ENCODE measurements at places on chromosomes 7 and 10. TPM values are rescaled to one million over a fixed set of nuclear protein-coding genes. Genes with fewer than 3 reads are reported as not detected.
A peak's percentile ranks its signal among the peaks of the same experiment; 100 is the strongest.

SORBS1 gene
- 297 TPM for total RNA-seq

LRGUK gene
- total RNA-seq, result 2.5 TPM

OR2A12 gene
- not detected for total RNA-seq

NRG3 gene
- total RNA-seq, result 1.5 TPM

PAX4 gene
- total RNA-seq, result not detected

GPR85 gene
- 15.3 TPM for total RNA-seq

LMOD2 gene
- total RNA-seq, result 5.4 TPM

DNA sequence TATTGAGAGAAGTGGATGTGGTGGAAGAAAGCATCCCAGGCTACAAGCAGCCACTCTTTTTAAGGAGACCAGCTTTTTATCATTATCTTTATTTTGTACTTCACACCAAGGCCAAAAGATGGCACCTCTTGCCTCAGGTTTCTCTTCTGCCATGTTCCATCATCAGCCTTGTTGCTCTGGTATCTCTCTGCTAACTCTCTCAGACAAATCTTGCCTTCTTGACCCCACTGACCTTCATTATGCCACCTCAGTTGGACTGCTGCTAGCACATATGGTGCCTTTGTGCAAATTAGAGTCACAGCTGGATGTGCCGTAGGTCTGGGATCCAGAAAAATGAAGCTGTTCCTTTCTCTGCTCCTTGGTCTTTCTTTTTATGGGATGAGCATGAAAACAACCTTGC lies 47.1 kb upstream of the DYNC1I1 start:
- DNase-seq, result no peak

GRCh38 chr7:76108540-76109233 lies 60.8 kb downstream of the MDH2 start:
- DNase-seq, result peak; percentile 37

GRCh38 chr7:114087653-114088469 lies 169.1 kb upstream of the PPP1R3A start:
- no peak for DNase-seq

GRCh38 chr7:139711991-139712743 lies 65.6 kb downstream of the HIPK2 start:
- no peak for DNase-seq

DNA sequence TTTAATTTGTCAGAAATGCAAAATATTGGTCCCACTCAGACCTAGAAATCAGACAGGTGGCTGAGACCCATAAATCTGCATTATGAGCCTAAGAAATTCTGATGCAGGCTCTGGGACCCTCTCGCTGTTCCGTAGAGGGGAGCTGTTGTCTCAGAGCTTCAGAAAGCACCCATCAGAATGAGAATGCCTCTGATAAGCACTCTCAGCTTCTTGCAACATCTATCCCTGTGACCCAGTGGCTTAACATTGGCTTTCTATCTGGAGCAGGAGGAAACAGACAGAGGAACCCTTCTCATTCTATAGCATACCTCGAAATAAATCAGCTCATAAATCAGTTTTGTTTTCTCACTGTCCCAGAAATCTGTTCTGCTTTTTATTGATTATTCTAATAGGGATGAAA lies 184.6 kb upstream of the SP4 start:
- DNase-seq, result no peak

- DNase-seq, result no peak
These were observed 83.1 kb downstream of the CHCHD3 start for GRCh38 chr7:132998763-132999162.

DNA sequence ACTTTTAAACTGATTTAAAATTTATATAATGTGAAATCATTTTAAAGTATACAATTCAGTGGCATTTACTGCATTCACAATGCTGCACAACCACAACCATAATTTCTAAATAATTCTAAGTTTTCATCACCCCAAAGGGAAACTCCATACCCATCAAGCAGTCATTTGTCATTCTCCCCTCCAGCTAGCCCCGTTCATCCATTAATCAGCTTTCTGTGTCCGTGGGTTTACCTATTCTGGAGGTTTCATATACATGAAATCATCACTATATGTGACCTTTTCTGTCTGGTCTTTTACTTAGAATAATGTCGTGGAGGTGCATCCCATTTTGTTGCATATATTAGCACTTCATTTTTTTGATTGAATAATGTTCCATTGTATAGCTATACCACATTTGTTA lies 214.1 kb downstream of the ADK start:
- no peak for DNase-seq

DNA sequence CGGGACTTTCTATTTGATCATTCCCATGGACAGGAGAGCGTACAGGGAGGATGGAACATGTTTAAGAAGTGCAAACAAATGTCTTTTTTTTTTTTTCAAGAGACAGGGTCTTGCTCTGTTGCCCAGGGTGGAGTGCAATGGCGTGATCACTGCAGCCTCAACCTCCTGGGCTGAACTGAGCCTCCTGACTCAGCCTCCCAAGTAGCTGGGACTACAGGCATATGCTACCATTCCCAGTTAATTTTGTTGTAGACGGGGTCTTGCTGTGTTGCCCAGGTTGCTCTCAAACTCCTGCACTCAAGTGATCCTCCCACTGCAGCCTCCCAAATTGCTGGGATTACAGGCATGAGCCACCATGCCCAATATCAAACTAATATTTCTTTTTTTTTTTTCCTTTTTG lies 40.5 kb downstream of the SPDYE5 start:
- DNase-seq, result no peak

- DNase-seq, result no peak
These were observed 113.6 kb upstream of the ZMIZ1 start for GRCh38 chr10:78955206-78955605.

Measured in urinary bladder (tissue), 4 donors.